Calu3 (cell line): ENCODE measurements at places on chromosomes 3 and 15.

GRCh38 chr3:14474363-14475081 lies 65.6 kb downstream of the GRIP2 start:
- DNase-seq: no peak

DNA sequence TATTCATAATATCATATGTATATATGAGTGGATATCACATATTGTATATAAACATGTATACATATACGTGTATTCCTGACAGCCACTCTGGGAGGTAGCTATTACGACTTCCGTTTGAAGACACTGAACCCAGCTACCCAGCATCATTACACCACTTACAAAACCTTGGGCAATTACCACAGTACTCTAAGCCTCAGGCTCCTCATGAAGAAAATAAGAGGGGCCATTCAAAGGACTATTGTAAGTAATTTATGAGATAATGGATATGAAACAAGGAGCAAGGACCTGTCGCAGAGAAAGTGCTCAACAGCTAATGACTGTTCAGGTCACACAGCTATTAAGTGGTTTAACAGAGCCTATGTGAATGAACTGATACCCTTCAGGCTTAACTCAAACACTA lies 52.4 kb downstream of the KCNMB2 start:
- DNase-seq: no peak

DNA sequence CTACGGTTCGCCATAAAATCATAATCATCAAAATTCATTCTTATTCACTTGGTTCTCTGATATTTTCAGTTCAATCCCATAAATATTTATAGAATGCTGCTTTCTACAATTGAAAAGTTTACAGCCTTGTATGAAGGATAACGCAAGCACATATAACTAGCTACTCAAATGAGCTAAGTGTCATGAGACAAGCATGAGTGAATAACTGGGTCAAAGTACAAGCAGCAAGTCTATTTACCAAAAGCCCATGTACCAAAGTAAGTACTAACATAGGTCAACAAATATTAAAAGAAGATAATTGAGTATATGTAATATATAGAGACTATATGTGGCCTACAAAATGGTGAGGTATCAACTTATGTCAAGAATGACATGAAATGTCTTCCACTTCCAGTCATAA lies 596.6 kb downstream of the GBE1 start:
- DNase-seq: no peak

- no peak for DNase-seq
Measured at GRCh38 chr15:99741835-99742234, 8.6 kb upstream of the LYSMD4 start.

DNA sequence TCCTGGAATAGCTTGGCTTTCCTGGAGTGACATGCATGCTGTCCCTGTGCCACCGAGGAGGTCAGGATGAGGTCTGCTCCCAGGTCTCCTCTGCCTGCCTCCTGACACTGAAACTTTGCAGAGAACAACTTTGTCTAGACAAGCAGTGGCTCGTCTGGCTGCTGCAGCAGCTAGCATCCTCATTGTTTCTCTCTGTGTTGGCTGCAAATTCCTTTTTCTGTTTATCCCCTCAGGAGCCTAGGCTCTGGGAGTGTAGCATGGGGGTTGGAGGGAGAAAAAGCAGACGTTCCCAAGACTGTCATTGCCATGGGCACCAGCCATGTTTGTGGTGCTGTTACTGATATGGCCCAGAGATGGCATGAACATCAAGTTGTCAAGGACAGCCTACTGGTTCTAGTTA lies 208.7 kb upstream of the LRIG1 start:
- DNase-seq: no peak

- DNase-seq: peak; percentile 63
Measured at GRCh38 chr3:154089421-154090420, 31.5 kb upstream of the ARHGEF26 start.

DNA sequence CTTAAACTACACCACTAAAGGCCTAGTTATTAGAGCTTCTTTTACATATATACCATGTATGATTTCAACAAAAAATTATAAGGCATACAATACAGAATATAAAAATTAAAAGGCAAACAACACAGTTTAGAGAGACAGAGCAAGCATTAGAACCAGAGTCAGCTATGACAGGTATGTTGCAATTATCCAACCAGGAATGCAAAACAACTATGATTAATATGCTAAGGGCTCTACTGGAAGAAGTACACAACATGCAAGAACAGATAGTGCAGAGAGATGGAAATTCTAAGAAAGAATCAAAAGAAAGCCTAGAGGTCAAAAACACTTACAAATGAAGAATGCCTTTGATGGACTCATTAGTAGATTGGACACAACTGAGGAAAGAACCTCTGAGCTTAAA lies 39.6 kb downstream of the CCDC54 start:
- no peak for DNase-seq

DNA sequence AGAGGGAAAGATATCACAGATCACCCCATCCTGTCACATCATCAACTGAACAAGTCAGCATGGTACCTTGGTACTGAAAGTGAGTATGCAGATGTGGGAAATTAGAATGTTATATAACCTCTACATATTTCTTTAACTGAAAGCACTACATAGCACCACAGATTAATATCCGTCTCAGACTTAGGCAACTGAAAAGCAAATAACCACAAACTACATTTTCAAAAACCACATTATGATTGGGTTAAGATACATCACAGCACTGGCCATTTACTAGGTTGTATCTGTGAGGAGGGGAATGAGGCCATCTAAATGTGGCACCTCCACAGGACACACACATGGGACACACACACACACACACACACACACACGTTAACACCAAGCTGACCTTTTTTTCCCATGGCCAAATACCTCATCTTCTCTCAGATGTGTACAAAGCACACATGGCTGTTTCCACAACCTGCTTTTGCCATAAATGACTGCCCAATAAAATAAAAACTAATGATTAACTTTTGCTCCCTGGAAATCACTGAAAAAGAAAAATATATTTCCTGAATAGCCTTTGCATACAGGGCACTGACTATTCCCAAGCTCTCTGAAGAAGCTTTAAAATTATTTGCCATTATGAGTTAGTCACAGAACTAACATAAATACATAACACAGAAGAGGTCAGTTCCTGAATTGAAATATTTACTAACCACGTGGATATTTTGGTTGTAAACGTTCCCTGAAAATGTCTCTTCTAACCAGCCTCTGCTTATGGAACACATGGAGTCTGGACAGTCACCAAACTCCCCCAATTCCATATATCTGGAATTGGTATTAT lies 60.1 kb downstream of the SUMF1 start:
- no peak for DNase-seq

DNA sequence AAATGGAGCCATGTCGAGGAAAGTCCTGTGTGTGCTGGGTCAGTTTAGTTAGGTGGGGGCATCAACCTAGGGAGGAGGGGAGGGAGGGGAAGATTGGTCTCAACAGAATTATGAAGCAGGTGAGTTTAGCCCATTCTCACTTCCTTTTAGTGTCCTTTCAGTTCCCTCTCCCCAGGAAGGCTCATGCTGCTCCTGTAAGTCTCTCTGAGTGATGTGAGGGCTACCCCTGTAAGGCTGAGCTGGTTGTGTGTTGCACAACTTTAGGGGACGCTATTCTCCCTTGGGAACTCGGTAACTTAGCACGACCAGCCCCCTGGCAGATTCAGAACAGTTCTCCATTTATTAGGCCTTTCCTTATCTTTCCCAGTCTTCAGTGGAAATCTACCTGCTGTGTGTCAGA lies 21.2 kb downstream of the IL5RA start:
- no peak for DNase-seq

- DNase-seq: no peak
Measured at GRCh38 chr15:71634820-71635560, 175.4 kb upstream of the NR2E3 start.

- no peak for DNase-seq
Measured at GRCh38 chr3:181302960-181303359, 313.4 kb upstream of the DNAJC19 start.

DNA sequence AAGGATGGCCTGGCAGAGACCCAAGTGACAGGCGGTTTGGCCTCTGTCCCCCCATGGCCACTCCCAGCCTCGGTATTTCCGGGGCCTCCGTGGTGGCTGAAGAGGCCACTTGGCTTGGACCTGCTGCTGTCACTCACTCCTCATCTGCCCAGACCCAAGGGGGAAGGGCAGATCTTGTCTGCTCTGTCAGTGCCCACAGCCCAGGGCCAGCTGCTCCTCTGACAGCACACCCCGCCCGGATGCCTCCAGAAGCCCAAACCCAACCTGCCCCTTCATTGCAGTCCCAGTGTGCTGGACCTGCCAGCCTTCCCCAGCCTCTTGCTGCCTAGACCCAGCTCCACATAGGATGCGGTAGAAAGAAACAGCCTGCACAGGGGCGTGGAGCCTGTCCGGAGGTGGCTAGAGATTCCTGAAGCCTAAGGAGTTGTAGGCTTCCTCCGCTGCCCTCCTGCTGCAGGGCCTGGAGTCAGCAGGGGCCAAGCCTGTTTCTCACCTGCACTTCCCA lies 52.0 kb downstream of the MAGEF1 start:
- DNase-seq: peak; percentile 28

- DNase-seq: no peak
Measured at GRCh38 chr3:82581350-82581749, 819.9 kb upstream of the GBE1 start.

- DNase-seq: no peak
Measured at GRCh38 chr3:119514637-119515036, 16.3 kb downstream of the TIMMDC1 start.

DNA sequence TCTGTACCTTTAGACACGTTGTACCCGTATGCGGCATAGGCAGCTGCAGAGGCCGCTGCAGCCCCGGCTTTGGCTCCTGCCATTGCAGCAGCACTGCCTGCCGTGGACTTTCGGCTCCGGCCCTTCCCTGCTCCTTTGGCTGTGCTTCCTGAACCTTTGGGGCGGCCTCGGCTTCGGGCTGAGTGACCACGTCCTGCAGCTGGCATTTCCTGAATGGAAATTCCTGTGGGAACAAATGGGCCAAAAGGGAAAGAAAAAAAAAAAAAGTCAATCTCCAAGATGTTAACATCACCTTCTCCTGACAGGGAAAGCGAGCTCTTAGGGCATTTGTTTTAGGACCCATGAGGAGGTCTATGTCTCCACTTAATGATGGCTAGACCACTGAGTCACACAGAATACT lies 29.6 kb downstream of the CHAC1 start:
- DNase-seq: no peak

- DNase-seq: no peak
Measured at GRCh38 chr3:108099679-108100428, 9.0 kb upstream of the CD47 start.

GRCh38 chr15:33136353-33136752 lies 58.2 kb downstream of the FMN1 start:
- DNase-seq: no peak

DNA sequence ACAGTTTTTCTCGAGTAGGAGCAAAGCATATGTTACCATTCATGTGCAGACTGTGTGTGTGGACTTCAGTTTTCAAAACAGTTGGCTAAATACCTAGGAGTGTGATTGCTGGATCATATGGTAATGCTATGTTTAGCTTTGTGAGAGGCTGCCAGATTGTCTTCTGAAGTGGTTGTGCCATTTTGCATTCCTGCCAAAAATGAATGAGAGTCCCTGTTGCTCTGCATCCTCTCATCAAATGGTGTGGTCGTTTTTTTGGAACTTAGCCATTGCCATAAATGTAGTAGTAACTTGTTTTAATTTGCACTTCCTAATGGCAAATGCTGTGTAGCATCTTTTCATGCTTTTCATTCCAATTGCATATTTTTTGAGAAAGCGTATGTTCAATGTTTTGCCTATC lies 77.2 kb upstream of the NDN start:
- no peak for DNase-seq

- DNase-seq: no peak
Measured at GRCh38 chr15:65040461-65040860, 4.7 kb upstream of the SLC51B start.

DNA sequence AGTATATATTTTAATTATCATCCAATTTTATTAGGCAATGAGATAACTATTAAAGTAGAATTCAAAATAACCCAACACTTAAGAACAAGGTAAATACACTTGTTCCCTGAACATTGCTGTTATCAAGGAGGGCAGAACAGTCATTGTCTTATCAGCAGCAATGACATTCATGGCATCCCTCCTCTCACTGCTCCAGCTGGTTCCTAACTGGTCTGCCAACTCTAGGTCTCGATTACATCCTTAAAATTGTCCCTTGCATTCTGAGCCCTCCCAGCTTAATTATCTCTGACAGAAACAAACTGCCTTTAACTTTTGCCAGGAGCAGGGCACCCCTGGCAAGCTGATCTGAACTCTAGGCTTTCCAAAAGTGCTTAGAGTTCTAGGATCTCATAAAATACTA lies 14.0 kb upstream of the DYNC1LI1 start:
- DNase-seq: no peak

GRCh38 chr3:77524463-77524862 lies 484.6 kb downstream of the ROBO2 start:
- DNase-seq: no peak

- DNase-seq: peak; percentile 36
Measured at GRCh38 chr15:89654847-89655805, at the start of gene KIF7. Gene KIF7, minus strand, starts transcription at chr15:89655467. Its CDS starts 2,537 bp downstream, at chr15:89652930.

- no peak for DNase-seq
Measured at GRCh38 chr15:27237319-27237939, 266.4 kb downstream of the GABRG3 start.

GRCh38 chr15:40770147-40770721 lies 454 bp downstream of the C15orf62 start:
- DNase-seq: no peak

DNA sequence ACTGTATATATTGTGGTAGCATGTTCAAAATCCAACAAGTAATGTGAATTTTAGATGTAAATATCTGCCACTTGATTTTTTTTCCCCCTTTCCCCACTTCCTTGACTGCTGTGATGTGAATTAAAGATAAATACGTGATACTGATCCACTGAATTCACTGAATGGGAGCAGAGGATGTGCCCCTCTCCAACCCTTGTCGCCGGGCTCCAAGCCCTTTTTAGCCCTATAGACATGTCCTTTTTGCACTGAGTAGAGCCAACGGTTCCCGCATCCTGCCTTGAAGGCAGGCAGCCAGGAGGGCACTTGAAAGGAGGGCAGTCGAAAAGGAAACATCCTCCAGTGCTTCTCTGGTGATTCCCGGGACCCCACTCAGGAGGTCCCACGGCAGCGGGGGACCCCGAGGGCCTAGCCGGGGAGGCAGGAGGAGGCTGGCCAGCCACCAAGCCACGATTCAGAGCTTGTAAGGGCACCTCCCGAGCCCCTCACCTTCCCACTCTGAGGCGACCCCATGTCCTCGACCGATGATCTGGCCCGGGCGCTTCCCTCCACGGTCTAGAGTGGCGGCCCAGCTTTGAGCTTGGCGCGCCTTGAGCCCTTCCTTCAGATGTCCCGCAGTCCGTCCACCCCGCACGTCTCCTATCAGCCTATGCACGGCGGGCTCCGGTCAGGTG lies 901 bp upstream of the MANF start:
- peak; percentile 40 for DNase-seq

DNA sequence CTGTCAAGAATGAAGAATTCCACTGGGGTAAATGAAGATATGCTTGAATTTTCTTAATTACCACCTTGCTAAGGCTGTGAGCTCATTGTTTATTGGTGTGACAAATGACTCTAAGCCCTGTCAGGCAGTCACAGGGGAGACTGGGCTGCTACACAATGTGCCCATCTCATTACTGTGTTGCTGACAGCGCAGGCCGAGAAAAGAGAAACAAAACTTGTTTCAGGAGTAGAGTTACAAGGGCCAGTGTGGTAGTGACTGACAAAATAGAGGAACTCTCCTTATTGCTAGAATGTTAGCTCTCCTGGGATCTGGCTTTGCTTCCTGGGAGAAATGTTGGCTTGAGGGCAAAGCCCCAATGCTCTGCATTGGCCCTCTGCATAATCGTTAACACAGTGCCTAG lies 130.4 kb upstream of the CRBN start:
- no peak for DNase-seq
